ENCODE measurements at places on chromosomes 4 and X. TPM values are rescaled to one million over a fixed set of nuclear protein-coding genes. Genes with fewer than 3 reads are reported as not detected.

- DNase-seq = no peak
Measured at GRCh38 chrX:24550166-24550565, 85.1 kb downstream of the PDK3 start.

- no peak for DNase-seq
Measured at GRCh38 chr4:95085124-95085833, 327.5 kb downstream of the BMPR1B start.

GRCh38 chrX:154470914-154471568, 8.0 kb downstream of the LAGE3 start:
- DNase-seq = no peak

DNA sequence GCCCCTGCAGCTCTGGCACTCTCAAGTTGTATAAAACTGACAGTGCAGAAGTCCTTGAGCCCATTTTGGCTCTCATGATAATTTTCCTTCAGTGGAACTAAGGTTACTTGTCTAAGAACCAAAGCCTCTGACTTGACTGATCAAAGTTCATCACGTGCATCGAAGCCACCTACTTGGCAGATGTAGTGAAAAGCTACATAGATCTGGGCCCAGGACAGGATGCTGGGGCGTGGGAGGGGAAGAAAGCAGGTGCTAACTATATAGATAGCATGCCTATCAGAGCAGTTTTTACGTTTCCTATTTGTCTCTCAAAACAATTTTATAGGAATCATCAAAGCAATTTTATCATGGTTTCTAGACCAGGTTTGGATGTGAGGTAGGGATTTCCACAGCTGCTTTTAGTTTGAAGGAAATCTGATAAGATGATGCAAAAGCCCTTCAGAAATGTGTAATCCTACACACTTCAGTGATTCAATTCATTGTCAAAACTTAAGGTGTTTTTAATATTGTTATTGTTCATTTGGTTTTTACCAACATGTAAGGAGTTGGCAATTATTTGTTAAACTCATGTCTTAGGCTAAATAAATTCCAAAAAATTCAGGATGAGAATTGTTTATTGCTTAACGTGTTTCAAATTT, 1.2 kb upstream of the CD40LG start:
- DNase-seq = no peak

DNA sequence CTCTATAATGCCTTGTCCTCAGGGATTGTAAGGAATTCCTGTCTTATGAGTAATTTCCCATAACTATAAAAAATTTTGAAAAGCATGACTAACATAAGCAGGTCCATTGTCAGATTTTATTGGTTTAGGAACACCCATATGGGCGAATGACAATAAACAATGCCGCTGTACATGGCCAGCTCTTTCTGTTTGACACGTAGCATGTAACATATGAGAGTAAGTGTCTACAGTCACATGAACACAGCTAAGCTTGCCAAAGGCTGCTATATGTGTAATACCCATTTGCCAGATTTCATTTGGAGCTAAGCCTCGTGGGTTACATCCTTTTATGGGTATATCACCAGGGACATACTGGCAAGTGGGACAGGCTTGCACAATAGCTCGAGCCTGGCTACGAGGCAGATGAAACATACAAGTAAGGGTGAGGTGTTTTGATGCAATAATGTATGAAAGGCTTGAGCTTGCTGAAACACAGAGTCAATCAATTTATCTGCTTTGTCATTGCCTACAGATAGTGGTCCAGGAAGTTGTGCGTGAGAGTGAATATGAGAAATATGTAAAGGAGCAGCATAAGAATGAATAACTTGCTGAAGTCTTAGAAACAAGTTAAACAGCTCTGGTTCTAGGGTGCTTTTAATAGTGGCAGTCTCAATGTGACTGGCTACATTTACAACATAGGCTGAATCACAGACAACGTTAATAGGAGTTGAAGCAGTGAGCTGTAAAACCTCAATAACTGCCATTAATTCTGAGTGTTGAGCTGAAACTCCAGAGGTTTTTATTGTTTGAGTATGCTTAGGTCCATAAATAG, 67.4 kb upstream of the UGT2B10 start:
- DNase-seq = no peak

DNA sequence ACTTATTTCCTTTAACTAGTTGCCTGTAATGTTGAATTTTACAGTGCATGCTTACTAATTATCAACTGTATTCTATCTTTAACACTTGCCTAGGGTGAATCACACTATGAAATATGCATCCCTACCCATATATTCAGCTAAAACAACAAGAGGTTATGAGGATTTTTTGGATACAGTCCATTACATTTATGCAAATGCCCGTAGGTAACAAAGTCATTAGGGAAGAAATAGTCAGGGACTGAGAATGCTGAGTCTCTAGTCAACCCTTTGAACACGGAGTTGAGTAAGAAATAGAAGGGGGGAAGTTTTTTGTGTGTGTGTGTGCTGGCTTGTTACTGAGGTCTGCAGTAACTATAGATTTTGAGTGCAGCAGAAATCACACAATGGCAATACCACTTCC, 26.1 kb upstream of the CBLL2 start:
- DNase-seq = no peak

DNA sequence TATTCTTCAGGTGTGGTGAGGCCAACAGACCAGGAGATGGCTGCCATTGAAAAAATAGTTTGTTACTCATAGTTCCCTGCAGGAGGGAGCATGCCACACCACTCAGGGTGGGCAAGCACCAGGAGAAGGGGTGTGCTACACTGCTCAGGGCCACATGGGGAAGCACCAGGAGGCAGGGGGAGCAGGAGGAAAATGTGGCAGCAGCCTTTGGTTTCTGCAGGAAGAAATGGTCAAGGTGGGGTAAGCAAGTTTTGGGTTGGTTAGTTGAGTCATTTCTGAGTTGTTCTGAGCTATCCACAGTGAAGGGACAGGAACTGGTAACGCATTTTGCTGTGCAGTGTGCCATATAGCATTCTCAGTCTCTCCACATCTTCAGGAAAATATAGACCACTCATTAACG, 23.8 kb downstream of the FGFBP1 start:
- no peak for DNase-seq

- DNase-seq = no peak
Measured at GRCh38 chrX:25976683-25977310, 161.3 kb upstream of the MAGEB18 start.

DNA sequence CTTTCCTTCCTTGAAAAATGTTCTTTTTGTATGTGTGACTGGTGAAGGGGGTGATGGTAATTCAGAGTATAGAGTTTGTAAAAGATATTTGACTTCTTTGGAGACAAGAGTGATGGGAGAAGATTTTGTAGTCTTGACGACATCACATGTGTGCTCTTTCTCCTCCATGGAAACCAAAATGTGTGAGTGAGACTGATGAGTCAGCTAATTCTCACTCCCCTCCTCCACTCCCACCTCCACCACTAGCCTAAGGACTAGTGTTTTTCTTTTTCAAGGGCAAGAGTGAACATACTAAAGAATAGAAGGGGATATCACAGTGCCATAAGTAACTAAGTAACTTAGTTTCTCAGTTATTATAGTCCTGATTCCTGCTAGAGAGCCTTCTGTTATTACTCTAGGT, 14.0 kb upstream of the DGKK start:
- no peak for DNase-seq

- DNase-seq = no peak
Measured at GRCh38 chr4:122701965-122702364, 30.5 kb upstream of the BBS12 start.

Gene TLR1
- 0.82 TPM for total RNA-seq

Gene CHIC1
- total RNA-seq = 10.8 TPM

Gene PABPC1L2B
- not detected for total RNA-seq

Gene SLBP
- total RNA-seq = 45.8 TPM

Gene ARHGAP36
- total RNA-seq = not detected
